ENCODE measurements at places on chromosomes 7 and 10.
A peak's percentile ranks its signal among the peaks of the same experiment; 100 is the strongest.

- DNase-seq: no peak
Measured at GRCh38 chr7:78535655-78536054, 737.1 kb downstream of the PHTF2 start.

GRCh38 chr7:157703534-157704195 is 366.9 kb downstream of the DNAJB6 start:
- DNase-seq: no peak

DNA sequence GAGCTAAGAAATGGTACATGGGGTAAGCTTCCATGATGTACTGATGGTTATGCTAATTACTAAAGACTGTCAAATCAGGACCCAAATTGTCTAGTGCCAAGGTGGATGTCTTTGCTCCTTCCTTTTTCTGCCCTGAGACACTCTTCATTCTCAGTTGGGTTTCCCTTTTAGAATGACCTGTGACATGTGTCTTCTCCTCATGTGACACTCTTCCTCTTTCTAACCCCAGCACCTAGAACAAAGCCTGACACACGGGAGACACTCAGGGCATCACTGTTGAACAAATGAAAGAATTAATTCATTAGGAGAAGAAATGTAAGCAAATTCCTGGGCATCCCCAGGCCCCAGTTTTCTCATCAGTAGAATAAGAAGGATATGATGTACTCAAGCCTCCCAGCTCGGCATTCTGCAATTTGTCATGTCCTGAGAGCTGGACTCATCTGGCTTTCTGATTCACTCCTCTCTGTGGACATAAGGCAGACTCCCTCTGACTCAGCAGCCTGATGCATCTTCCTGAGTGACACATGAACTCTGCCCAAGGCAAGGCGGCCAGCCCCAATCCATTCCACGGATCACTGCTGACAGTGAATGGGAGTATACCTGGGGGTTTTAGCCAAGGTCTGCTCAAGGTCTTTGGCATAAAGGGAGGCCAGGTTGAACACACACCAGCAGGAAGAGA is 473.8 kb downstream of the KCNMA1 start:
- DNase-seq: peak; percentile 90

DNA sequence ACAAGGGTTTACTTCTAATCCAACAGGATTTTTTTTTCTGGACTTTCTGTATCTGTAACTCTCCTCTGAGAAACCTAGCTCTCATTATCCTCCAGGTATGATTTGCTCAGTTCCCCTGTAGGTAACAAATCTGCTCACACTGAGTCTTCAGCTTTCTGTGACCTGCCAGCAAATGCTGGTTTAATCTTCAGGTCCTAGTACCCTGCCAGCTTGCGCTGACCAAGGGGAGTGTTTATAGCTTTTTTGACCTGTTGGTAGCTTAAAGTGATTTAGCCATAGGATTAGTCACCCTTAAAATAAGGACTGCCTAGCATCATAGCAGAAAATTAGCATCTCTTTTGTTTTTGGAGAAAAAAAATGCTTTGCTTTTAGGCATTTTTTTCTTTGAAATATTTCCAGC is 22.4 kb downstream of the SND1 start:
- DNase-seq: no peak

- no peak for DNase-seq
Measured at GRCh38 chr10:68192113-68192512, 39.8 kb downstream of the ATOH7 start.

DNA sequence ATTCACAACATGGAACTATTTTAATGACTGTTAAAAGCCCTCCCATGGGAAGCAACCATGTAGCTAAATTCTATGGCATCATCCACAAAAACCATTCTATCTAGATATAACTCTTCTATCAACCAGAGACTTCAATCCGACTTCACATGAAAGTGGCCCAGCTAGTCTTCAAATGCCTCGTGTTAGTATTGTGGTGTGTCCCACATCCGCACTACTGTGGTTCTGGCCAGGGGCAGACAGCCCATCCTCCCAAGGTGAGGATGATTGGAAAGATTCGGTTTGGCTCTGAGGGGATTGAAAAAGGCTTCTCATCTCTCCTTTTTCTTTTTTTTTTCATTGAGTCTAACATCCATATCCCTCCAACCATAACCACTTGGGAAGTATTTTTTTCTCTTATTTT is 253.0 kb upstream of the KLF6 start:
- no peak for DNase-seq

DNA sequence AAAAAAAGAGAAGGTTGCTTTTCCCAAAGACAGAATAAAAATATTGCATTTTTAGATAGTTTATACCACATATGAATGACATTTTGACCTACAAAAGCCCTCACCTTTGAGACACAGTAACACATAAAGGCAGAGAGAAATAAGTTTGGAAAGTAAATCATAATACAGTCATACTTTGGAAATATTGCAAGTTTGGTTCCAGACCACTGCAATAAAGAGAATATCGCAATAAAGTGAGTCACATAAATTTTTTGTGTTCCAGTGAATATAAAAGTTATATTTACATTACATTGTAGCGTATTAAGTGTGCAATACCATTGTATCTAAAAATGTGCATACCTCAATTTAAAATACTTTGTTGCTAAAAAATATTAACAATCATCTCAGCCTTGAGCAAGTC is 40.3 kb downstream of the CCDC71L start:
- no peak for DNase-seq

GRCh38 chr7:74586258-74587175 is 71.0 kb upstream of the GTF2I start:
- no peak for DNase-seq

GRCh38 chr7:92576296-92576695 is 13.9 kb downstream of the FAM133B start:
- no peak for DNase-seq

- no peak for DNase-seq
Measured at GRCh38 chr7:71171476-71171875, 39.5 kb downstream of the GALNT17 start.

DNA sequence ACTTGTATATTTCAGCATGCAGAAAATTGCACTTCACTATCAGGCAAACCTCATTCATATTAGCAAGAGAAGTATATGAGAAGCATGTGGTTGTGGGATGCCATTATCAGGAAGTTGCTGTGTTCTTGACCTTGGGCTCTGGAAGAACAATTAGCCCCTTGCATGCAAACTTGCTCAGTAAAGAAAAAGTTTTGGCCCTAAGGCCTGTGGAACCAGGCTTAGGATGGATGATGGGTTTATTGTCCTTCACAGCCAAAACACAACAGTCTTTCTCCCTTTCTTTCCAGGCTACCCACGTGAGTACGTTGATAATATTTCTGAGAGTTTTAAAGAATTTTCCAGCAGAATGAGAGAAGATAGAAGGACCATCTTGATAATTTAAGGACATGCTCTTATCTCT is 166.4 kb downstream of the AUTS2 start:
- no peak for DNase-seq

GRCh38 chr10:104260775-104261115 is 6.1 kb downstream of the GSTO1 start:
- DNase-seq: no peak

GRCh38 chr10:74289951-74290350 is 138.9 kb downstream of the ADK start:
- peak; percentile 11 for DNase-seq

- no peak for DNase-seq
Measured at GRCh38 chr7:149811221-149811620, 27.0 kb upstream of the ZNF862 start.

- DNase-seq: no peak
Measured at GRCh38 chr7:106071356-106071998, 40.6 kb downstream of the SYPL1 start.

DNA sequence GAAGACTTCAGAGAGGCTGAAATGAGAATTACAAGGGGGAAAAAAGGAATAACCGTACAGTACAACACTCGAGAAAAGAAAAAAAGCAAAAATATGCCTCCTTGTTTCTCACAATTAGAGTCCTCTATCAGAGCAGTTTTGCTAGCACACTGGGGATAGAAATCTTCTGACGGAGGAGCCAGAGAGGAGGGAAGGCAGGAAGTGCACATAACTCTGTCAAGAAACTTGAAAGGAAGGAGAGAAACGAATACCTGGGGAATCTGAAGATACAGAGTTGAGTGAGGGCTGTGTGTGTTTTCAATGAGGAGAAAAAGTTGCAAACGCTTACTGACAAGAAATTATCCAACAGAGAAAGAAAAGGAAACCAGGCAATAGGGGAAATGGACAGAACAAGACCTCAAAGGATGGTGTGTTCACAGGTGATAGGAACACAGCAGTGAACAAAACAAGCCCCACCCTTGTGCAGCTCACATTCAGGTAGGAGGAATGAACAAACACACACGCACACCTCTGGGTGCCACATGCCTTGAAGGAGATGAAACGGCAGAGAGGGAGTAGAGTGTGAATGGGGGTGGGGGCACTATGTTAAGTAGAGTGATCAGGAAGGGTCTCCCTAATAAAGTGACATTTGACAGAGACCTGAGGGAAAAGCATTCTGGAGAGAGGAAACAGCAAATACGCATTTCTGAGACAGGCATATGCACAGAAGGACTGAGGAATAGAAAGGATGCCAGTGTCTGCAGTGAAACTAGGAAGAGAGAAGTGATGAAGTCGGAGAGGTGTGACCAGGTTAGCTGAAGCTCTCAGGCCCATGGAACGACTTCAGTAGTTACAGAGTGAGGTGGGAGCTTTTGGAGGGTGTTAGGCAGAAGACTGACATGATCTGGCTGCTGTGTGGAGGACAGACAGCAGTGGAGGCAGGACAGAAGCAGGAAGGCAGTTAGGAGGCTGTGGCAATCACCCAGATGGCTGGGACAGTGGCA is 46.7 kb upstream of the SPOCK2 start:
- no peak for DNase-seq

- DNase-seq: no peak
Measured at GRCh38 chr10:10892290-10892875, 125.3 kb upstream of the CELF2 start.

- DNase-seq: no peak
Measured at GRCh38 chr10:88805361-88805760, 2.8 kb downstream of the LIPM start.

- DNase-seq: no peak
Measured at GRCh38 chr10:359762-360161, 224.5 kb downstream of the ZMYND11 start.

DNA sequence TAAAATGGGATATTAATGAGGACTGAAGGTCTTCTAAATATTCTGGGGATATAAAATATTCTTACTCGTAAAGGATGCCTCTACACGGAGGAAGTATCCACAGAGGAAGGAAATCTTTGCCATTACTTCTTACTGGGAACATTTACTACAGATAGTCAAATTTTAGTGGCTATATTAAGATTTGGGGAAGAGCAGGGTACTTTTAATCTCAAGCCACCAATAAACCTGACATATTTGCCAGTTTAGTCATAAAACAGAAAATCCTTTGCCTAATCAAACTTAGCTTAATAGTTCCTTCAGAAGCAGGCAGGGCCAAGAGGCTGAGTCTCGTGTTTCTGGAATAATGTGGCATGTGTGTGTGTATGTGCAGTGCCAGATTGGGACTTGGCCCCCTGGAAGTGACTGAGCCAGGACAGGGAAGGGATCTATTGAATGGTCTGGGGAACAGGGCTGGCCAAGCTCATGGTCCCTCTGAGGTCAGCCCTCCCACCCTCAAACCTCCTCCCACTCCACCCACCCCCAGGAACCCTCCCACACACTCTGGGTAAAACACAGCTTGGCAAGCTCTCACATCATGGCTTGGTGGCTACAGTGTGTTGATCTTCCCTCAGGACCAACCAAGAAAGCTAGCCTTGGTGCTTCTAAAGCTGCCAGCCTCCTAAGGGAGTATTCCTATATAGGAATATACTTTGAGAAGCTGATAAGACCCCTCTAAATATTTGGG is 1.6 kb upstream of the PIK3CG start:
- DNase-seq: no peak

GRCh38 chr7:87105401-87105800 is 45.9 kb upstream of the ELAPOR2 start:
- no peak for DNase-seq

- no peak for DNase-seq
Measured at GRCh38 chr7:95324431-95324830, at the start of gene PON1. PON1 (minus strand) TSS chr7:95324532; CDS start chr7:95324475, 57 bp downstream.

DNA sequence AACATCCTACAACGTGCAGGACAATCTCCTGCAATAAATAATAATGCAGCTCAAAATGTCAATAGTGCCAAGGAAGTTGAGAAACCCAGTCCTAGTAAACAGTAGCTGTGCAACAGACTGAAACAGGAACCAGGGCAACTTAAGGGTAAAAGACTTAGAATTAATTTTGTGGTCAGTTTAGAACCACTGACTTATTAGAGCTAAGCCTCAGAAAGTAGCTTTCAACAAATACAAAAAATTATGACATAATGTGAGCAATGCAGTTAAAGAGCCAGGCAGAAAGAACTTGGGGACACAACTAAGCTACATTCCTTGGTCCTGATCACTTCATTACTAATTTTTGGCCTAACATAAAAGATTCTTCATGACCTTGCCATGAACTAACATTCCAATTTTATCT is 195.4 kb downstream of the MACC1 start:
- no peak for DNase-seq

- no peak for DNase-seq
Measured at GRCh38 chr7:121576148-121576917, 180.2 kb upstream of the FAM3C start.

- no peak for DNase-seq
Measured at GRCh38 chr10:24904824-24905223, 47.6 kb downstream of the PRTFDC1 start.

- no peak for DNase-seq
Measured at GRCh38 chr10:14491811-14492210, 161.1 kb upstream of the FRMD4A start.

DNA sequence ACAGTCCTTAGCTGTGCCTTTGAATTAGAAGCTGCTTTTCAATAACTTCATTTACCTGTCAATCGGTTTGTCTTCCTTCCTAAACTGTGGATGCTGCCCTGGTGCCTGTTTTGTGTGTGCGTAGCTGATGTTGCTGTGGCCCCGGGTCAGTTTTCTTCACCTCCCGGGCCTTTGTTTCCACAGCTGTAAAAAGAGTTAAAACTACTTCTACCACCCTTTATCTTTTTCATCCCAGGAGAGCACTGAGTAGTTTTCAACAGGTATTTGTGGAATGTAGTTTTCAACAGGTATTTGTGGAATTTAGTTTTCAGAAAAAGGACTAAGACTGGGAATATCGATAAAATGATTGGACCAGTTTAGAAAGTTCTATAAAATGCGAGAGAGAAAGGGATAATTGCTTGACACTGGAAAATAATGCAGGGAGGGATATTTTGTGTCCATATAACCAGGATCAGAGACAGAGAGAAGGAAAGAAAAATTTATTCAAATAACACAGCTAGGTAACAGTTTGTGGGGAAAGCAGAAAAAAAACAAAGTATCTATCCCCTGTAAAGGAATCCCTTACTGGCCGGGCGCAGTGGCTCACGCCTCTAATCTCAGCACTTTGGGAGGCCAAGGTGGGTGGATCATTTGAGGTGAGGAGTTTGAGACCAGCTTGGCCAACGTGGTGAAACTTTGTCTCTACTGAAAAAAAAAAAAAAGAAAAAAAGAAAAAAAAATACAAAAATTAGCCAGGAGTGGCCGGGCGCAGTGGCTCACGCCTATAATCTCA is 15.9 kb upstream of the IGF2BP3 start:
- DNase-seq: no peak

- no peak for DNase-seq
Measured at GRCh38 chr10:1674501-1674900, 62.8 kb downstream of the ADARB2 start.
